ENCODE measurements at places on chromosomes 3 and 15.

DNA sequence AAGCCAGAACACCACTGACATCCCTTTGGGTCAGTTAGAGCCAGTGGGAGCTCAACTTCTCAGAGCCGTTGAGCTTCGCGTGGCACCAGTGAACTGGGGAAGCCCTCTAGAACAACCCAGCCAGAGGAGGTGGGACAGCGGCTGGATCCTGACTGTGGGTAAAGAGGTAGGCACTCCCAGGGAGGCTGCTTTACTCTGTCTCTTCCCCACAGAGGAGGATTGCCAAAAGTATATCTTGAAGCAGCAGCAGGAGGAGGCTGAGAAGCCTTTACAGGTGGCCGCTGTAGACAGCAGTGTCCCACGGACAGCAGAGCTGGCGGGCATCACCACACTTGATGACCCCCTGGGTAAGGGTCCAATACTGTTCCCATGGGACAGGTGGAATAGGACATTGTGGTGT is 1.2 kb downstream of the MYD88 start:
- no peak for DNase-seq

DNA sequence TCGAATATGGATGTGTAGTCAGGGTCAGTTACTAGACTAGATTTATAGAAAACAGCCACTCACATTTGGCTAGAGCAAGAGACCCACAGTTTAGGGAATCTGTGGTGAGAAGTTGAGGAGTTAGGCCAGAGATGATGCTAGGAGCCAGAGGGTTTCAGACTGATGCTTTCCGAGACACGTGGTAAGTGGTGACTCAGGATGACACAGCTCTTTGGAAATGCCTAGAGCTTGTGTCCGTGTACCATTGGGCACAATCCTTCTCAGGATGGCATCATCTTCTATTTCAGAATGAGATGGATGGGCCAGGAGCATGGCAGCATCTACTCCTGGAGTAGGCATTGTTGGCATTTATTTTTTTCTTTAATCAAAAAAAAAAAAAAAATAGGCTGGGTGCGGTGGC is 28.5 kb downstream of the PTPRG start:
- no peak for DNase-seq

DNA sequence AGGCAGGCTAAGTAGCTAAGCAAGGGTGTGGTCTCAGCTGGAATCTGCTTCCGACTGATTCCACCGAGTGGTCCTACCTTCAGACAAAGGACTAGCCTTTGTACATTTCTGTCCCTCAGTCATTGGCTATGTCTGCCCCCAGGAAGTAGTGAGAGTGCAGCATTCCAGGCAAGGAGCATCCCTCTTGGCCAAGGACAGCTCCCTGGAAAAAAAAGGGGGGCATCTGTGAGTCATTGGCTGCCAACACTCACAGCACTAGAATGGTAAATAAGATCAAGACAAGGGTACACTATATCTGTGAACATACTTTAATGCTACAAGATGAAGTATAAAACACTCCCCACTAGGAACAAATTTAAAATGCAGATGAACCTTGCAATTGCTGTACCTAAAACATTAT is 66.8 kb downstream of the STAC start:
- no peak for DNase-seq

DNA sequence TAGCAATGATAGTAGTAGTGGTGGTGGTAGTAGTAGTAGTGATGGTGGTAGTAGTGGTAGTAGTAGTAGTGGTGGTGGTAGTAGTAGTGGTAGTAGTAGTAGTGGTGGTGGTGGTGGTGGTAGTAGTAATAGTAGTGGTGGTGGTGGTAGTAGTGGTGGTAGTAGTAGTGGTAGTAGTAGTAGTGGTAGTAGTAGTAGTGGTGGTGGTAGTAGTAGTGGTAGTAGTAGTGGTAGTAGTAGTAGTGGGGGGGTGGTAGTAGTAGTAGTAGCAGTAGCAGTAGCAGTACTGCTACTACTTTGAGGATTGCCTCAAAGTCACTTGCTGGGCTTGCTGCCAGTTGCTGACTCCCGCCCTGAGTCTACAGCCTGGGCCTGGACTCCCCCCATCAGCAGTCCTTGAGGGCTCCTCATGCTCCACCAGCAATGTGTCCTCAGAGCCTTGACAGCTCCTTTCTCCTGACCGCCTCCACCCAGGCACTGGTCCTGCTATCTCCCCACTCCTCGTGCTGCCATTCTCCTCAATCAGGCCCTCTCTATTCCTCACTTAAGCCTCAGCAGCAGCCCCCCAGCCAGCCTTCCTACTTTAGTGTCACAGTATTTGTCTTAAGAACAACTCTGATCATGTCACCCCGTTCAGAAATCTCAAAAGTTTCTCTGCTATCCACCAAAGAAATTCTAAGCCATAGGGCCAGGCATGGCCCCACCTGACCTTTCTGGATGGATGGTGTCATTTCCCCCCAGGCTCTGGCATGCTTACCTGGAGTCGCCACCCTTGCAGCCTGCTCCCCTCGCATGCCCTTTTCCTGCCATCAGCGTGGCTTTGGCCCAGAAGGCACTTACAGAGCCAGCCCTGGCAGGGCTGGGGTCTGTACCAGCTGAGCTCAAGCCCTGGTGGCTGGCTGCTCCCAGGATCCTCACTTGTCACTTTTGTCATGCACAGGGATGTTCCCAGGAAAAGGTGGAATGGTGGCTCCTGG is 45.6 kb downstream of the DLEC1 start:
- DNase-seq = no peak

DNA sequence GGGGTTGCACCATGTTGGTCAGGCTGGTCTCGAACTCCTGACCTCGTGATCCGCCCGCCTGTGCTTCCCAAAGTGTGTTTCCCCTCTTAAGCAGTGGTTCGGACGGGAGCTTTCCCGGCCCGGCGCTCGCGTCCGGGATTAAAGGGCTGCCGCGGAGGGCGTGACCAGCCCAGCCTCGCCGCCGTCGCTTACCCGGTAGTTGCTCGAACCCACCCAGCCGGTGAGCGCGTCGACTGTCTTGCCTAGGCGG is 513 bp downstream of the CLASP2 start:
- DNase-seq = peak; percentile 38

- no peak for DNase-seq
Measured at GRCh38 chr15:56456229-56456628, 8.7 kb downstream of the MNS1 start.

DNA sequence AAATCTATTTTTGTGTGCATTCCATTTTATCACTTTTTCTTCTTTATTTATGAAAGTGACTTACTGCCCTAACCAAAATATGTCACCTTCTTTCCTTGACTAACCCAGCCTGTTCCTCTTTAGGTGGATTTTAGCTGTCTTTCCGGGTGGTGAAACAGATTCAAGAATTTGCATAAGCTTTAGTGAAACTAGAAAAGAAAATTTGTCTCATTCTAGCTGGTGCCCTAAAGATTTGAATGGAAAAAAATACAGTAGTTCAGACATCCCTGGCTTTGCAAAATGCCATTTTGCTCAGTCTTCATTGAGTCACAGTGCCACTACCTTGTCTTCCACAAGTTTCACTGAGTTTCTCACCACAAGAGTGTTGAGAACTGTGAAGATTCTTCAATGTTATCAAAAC is 28.2 kb upstream of the CCDC50 start:
- DNase-seq = no peak
